Fibroblast of skin of scalp (primary cell): ENCODE measurements at places on chromosomes 11 and 22.

GRCh38 chr11:28702871-28703270 lies 594.7 kb downstream of the METTL15 start:
- DNase-seq: no peak

DNA sequence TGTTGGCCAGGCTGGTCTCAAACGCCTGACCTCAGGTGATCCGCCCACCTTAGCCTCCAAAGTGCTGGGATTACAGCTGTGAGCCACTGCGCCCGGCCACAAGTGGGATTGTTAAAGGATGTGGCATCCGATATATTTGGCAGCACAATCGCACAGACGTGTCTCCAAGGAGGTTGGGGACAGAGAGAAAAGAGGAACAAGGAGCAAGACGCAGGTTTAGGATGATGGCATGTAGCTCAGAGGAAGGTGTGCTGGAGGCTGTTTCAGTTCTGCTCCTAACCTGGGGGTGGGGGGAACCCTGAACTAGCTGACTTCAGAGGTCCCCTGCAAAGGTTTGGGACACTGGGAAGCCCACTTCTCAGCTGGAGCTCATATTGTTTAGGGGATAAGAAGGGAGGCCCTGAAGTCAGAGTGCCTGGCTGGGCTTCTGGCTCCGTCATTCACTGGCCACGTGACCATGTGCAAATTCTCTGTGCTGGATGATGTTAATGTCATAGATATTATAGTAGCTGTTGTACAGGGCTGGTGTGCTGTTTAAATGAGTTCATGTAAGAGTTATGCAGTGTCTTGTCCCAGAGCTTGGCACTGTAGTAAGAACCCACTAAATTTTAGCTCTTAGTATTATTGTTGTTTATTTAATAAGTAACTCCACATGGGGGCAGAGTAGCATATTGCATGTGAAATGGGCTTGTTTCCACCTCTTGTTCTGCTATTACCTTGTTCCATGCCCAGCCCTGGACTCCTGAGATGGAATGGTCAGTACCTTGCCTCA lies 129.7 kb downstream of the ST3GAL4 start:
- peak; percentile 67 for DNase-seq

GRCh38 chr11:33478111-33478573 lies 221.0 kb downstream of the HIPK3 start:
- DNase-seq: no peak

- peak; percentile 35 for DNase-seq
Observed at GRCh38 chr11:104583857-104584256, 314.4 kb downstream of the CASP12 start.

DNA sequence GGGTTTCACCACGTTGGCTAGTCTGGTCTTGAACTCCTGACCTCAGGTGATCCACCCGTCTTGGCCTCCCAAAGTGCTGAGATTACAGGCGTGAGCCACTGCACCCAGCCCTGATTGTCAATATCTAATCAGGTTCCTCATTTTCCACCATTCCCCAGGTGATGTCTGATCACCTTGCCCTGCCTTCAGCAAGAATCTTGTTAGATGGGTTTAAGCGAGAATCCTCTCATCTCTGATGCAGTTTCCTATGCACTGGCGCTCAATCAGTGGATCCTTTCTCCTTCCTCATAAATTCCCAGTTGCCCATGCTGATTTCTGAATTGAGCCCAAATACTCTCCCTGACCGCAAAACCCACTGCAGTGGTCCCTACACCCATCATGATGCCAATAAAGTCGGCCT lies 664 bp upstream of the ZC3H7B start:
- DNase-seq: no peak

GRCh38 chr22:17103351-17103750 lies 17.8 kb downstream of the TMEM121B start:
- DNase-seq: no peak

- DNase-seq: peak; percentile 73
Observed at GRCh38 chr11:130634961-130635473, 186.6 kb downstream of the ADAMTS15 start.

- DNase-seq: peak; percentile 39
Observed at GRCh38 chr22:45163099-45163450, 650 bp upstream of the NUP50 start.

GRCh38 chr11:65224930-65225278 lies 36.9 kb upstream of the POLA2 start:
- peak; percentile 55 for DNase-seq

DNA sequence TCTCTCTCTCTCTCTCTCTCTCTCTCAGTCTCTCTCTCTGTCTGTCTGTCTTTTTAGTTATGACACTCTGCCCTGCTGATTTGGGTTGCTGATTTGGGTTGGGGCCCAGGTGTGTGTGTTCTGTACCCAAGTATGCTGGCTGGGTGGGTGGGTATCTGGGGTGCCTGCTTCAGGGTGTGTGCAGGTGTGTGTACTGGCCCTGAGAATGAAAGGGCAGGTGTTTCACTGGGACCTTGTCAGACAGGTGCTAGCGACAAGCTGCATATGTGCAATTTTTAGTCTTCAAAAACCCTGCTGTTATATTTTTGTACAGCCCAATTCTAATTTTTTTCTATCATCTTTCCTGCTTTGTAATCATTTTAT lies 943 bp downstream of the CSF2RB start:
- DNase-seq: no peak

DNA sequence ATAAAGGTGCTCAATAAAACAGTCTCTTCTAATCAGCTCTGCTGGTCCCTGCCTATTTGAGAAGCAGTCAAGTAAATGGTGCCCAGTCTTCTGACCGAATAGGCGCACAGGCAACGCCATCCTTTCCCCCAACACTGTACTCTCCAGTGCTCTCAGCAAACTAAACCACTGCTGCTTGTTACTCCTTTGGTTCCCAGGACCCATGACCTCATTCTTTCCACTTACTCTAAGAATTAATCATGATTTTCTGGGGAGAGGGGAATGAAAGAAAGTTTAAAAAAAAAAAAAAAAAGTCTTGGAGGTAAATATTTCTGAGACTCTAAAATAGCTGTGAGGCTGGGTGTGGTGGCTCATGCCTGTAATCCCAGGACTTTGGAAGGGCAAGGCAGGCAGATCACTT lies 63.7 kb downstream of the SGSM3 start:
- DNase-seq: peak; percentile 49

GRCh38 chr22:39216143-39216490 lies 28.7 kb downstream of the PDGFB start:
- no peak for DNase-seq

DNA sequence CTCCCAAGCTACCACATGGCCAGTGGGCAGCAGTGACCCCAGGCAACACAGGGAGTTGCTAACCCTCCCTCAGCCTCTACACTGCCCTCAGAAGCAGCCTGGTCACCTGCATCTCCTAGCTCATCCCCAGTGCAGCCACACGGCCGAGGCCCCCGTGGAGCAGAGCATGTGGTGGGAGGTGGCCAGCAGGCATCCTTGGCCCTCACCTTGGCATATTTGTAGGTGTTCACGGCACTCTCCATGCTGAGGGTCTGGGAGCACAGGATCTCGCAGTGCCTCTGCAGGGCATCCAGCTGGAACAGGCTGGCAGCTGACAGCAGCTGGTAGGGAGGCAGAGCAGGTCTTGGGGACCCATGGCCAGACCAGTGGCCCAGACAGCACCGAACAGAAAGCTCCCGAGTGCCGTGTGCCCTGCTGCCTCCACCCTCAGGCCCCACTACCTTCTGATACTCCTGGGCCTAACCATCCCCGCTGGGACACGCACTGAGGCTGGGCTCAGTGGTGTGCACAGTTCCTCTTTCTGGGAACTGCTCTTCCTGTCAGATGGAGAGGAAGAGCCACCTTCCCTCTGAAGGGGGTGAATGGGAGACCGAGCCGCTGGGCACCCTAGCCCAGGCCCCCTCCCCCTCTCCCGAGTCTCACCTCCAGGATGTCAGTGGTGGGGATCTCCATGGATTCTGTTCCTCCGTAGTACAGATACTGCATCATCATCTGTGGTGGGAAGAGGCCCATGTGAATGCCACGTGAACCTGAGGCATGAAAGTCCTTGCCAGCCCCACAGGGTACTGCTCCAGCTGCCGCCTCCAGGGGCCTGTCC lies 48.8 kb downstream of the NAT10 start:
- no peak for DNase-seq

DNA sequence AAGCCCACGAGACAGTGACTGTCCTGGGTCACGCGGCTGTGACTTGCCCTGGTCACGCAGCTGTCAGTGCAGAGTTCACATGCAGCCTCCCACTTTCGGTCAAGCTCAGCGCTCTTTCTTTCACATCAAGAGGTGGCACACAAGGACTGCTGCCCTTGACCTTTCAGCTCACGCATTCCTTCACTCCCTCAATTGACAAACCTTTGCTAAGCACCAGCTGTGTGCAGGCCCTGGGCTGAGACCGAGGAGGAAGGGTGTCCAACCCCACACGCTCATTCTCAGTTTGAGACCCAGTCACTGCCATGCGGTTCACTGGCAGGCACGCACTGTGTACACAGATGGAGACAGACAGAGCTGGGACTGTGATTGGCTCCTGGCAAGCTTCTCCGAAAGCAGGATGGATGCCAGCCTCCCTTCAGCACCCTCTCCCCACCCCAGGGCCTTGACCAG lies 70.3 kb downstream of the SCUBE1 start:
- no peak for DNase-seq

GRCh38 chr22:38309614-38310517 lies 7.4 kb downstream of the CSNK1E start:
- no peak for DNase-seq

DNA sequence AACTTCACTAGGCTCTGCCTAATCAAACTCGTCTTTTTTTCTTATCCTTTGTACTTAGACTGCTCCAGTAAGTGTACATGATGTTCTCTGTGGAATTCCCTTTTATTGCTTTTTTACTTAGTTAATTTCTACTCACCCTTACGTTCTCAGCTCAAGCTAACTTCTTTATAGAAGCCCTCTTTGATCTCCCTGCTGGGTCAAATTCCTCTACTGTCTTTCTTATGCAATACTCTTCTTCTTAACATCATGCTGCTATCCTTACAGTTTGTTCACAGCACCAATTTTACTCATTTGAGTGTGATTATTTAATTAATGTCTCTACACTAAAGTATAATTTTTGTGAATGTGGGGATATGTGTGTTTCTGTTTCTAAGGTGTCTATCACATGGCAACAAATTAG lies 498.3 kb downstream of the CNTN5 start:
- peak; percentile 21 for DNase-seq

GRCh38 chr22:49747130-49747529 lies 80.5 kb downstream of the BRD1 start:
- DNase-seq: no peak

DNA sequence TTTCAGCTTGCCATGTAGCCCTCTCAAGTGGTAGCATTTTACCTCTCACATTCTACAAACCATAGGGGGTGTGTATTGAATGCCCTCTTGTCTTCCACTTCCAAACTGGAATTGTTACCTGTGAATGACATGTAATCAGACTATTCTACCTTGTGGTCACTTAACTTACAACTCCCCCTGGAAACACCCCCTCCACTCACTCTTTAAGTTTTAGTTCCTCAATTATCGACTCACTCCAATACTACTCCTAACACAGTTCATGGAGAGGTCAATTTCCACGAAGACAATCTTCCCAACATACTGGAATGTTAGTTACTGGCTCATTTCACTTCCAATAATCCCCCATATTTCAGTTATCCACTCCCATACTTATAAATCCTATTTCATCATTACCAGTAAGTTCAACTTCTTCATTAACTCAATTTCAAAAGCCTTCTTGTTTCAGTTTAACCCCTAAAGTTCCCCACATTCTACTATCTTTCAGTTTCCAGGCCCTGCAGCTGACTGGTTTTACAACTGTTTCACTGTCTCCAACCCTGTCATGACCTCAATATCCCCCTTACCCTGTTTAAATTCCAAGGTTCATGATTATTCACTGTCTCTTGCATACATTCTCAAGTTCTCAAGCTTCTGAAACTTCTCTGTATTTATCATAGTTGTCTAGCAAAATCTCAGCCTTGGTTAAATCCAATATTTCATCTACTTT lies 92.5 kb downstream of the C11orf87 start:
- DNase-seq: no peak

GRCh38 chr22:17913801-17914347 lies 110.5 kb downstream of the MICAL3 start:
- DNase-seq: no peak

GRCh38 chr11:3345736-3346135 lies 33.2 kb downstream of the ZNF195 start:
- DNase-seq: no peak

GRCh38 chr11:74086242-74086884 lies 77.5 kb upstream of the UCP3 start:
- no peak for DNase-seq

DNA sequence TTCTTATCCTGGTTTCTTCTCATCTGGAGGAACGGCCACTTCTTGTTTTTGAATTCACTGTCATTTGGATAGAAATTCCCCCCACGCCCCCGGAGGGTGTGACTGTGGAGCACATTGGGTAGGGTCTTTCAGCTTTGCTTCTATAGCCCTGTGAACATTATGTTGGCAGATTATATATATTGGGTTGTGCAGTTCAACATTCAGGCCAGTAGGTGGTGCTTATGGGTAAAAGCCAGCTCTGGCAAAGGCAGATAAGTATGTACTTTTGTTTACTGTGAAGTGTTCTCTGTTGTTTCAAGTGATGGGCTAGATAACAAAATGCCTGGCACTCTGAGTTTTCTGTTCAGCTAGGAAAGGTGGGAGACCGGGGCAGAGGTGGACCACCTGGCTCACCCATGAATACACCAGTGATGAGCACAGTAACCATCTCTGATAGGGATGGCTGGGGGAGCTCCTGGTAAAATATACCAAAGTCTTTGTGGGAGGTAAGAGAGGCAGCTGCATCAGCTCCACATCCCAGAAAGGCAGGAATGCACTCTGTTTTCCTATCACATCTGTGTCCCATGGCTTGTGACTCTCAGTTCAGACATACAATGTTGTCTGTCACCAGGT lies 1348.2 kb upstream of the RAG2 start:
- peak; percentile 33 for DNase-seq
